ENCODE measurements at places on chromosomes 2 and 18.

DNA sequence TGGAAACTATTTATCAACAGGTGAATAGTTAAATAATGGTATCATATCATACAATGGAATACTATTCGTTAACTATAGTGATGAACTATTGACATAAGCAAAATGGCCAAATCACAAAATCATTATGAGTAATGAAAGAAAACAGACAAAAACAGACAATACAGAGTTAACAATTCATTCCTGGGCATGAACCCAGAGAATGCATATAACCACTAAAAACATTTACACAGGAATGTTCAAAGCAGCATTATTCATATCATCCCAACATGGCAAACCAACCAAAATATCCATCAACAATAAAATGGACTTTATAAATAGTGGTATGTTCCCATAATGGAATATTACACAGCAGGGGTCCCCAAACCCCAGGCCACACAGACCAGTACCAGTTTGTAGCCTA is 131.2 kb upstream of the CYP1B1 start:
- DNase-seq: no peak

DNA sequence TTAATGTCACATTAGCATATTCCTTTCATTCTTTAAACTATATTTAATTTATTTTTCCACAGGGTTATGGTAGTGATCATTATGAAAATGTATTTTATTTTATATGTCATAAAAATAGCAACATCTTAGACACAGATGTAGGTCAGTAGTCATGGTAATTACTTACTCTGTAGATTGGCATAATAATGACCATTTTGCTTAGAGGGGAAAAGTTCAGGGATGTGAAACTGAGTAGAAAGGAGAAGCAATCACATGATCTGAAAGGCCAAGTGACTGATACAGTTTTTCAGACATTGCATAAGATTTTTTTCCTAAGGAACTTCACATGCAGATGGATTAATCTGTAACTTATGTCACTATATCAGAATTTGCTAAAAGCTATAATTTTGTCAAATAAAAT is 286.9 kb downstream of the CTNNA2 start:
- DNase-seq: no peak

GRCh38 chr2:196783431-196784094 is 15.9 kb downstream of the GTF3C3 start:
- no peak for DNase-seq

DNA sequence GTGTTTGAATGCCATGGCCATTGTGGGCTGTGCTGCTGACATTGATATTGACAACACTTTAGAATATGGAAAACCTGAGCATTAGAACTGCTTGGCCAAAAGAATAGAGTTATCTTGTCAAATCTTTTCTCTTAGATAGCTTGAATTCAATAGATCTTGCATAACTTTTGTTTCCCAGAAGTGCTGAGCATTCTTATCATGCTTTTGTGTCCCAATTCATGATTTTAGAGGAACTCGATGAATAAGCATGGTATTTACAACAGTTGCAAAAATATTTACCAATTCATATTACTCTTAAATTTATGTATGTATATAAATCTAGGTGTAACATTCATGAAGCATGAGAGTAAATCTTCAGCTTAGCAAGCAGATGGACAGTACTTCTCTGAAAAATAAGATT is 508.0 kb downstream of the BCL11A start:
- no peak for DNase-seq

DNA sequence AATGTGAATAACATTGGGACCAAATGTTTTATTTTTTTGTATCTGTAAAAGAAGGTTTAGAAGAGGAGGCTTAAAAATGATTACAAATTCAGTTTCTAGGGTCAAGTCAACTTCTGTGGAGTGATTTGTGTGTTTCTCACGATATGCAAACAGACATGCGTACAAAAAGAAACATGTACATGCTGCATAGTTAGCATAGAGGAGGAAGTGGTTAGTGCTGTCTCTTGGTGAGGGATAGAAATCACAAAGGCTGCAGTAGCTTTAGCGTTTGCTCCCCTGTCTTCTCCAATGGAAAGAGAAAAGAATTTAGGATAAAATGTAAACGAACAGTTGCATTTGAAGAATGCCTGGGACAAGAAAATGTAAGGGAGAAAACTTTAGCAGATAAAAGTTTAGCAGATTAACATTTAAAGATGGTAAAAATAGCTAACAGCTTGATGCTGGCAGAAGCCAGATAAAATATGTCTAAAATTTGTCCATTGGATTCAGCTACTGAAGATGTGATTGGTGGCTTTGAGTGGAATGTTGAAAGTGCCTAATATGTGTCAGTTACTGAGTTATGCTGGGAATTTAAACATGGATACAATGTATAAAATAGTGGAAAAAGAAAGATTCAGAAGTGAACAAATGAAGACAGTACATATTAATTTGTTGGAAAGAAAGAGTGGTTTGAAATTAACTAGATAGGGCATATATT is 44.9 kb downstream of the MALT1 start:
- DNase-seq: no peak

DNA sequence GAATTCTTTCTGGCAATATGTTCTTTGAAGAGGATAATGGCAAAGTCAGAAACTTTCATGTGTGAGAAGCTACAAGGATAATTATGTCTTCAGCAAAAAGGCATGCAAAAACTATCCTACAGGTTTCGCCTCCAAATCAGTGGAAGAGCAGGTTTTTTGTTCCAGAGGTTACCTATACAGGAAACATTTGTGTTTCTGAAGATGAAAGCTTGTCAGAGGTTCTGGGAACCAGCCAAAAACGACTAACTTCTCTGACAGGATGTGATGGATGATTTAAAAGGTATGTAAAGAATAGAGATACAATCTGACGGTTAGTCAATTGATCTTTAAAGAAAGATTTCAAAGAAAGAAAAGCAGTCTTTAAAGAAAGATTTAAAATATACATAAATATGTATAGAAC is 37.6 kb downstream of the RND3 start:
- DNase-seq: no peak

GRCh38 chr2:214611015-214611414 is 198.5 kb downstream of the BARD1 start:
- DNase-seq: no peak

GRCh38 chr2:192414794-192415193 is 220.1 kb upstream of the TMEFF2 start:
- DNase-seq: no peak

DNA sequence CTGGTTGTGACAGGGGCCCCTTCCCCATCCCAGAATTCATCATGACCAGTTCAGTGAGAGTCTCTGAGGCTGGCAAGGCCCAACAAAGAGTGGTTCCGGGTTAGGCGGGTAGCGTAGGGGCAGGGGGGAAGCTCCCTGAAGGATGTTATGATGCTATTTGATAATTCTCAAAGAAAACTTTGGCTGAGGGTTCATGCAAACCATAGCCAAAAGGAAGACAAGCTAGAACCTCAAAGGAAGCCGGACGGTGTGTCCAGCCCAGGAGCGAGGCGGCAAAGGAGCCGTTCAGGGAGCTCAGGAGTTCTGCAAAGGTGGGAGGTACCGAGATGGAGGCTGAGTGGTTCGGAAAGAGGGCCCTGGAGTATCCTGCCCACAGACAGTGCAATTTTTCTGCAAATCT is 226.8 kb upstream of the RAB6C start:
- DNase-seq: no peak

DNA sequence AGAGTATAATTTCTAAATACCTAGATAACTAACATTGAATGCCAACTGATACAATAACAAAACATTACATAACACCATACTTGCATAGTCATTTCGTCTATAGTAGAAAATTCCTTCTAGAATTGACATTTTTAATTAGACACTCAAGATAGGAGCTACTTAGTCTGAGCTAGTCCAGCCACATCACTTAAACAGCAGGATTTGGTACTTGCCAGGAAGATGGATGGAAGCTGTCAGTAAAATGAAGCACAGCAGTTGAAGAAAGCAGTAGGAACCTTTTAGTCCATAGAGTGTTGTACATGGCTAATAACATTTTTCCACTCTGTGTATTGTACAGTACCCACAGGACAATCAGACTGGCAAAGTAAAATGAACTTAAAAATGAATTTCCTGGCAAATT is 372.0 kb downstream of the GALNT13 start:
- no peak for DNase-seq

DNA sequence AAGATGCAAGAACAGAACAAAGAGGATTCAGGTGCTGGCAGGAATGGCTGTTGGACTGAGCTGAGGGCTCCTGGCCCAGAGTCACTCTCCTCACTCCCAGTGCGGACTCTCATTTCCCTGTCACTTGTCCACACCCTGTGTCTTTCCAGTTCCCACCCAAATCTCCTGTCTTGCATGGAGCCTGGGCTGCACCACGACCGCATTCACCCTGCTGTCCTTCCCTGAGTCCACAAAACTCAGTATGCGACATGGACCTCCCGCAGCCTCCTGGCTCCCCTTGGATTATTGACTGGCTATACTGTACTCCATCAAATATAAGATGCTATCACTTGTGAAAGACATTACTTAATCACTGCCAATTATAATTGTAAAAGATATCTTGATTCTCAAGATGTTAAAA is 2.5 kb upstream of the ITM2C start:
- DNase-seq: no peak

- no peak for DNase-seq
These were observed 42.1 kb upstream of the LAPTM4A start for GRCh38 chr2:20093263-20094141.

All from stimulated activated CD4-positive, alpha-beta T cell treated with anti-CD3 and anti-CD28 coated beads, TNF-alpha, amount 100 ng/mL, for 1 hour (primary cell).